ENCODE measurements at places on chromosomes 13 and 19. TPM values are rescaled to one million over a fixed set of nuclear protein-coding genes. Genes with fewer than 3 reads are reported as not detected.

The ZNF66 gene
- 13.5 TPM for total RNA-seq

The TPTE2 gene
- not detected for total RNA-seq

The C19orf85 gene
- not detected for total RNA-seq

The EFNA2 gene
- total RNA-seq = 1.0 TPM

The APOC4 gene
- not detected for total RNA-seq

The SUGP1 gene
- 40.8 TPM for total RNA-seq

The DHDH gene
- total RNA-seq = not detected

The COL5A3 gene
- total RNA-seq = not detected

The KLK13 gene
- total RNA-seq = not detected

The SLITRK1 gene
- not detected for total RNA-seq

- peak; percentile 56 for DNase-seq
- H3K27me3 ChIP-seq = no peaks in the 10 kb centered on the region
- no peak overlapping the region for H3K4me3 ChIP-seq
- H3K4me1 ChIP-seq = no peaks in the 10 kb centered on the region
- H3K27ac ChIP-seq = no peak overlapping the region
Measured at GRCh38 chr13:78247362-78247761, 328.7 kb upstream of the EDNRB start.

DNA sequence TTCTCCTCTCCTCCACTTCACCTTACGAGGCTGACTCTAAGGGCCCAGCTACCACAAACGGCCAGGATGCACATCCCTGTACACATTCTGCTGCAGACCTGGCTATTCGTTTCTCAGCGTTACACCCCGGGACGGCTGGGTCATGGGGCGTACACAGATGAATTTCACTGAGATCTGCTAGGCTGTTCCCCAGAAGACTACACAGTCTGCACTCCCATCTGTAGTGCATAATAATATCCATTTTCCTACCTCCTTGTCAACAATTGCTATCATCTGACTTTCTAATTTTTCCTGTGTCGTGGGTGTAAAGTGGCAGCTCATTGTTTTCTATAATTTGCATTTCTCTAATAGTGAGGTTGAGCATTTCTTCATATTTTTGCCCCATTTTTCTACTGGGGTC is 85.7 kb downstream of the TM9SF2 start:
- no peaks in the 10 kb centered on the region for H3K27me3 ChIP-seq
- DNase-seq = no peak
- H3K36me3 ChIP-seq = no peaks in the 10 kb centered on the region
- H3K27ac ChIP-seq = no peak overlapping the region
- peaks cover 2% of the 10 kb centered on the region for H3K4me1 ChIP-seq

- H3K4me1 ChIP-seq = no peaks in the 10 kb centered on the region
- no peak overlapping the region for H3K27ac ChIP-seq
- DNase-seq = no peak
Measured at GRCh38 chr13:112062072-112062567, 4.8 kb upstream of the SOX1 start.

- no peak overlapping the region for H3K4me3 ChIP-seq
- no peak overlapping the region for H3K27ac ChIP-seq
- no peaks in the 10 kb centered on the region for H3K4me1 ChIP-seq
Measured at GRCh38 chr13:91576590-91576989, 178.2 kb downstream of the GPC5 start.

- no peak overlapping the region for H3K27ac ChIP-seq
- no peaks in the 10 kb centered on the region for H3K27me3 ChIP-seq
- H3K4me3 ChIP-seq = no peak overlapping the region
- no peaks in the 10 kb centered on the region for H3K36me3 ChIP-seq
- no peaks in the 10 kb centered on the region for H3K4me1 ChIP-seq
- DNase-seq = no peak
Measured at GRCh38 chr19:46000491-46001246, 5.4 kb downstream of the CCDC61 start.

- no peaks in the 10 kb centered on the region for H3K27me3 ChIP-seq
- DNase-seq = no peak
- no peak overlapping the region for H3K27ac ChIP-seq
- H3K4me3 ChIP-seq = no peak overlapping the region
- H3K4me1 ChIP-seq = 0 out of 2 replicates have a peak, but pooled peaks cover 5% of the 10 kb centered on the region
- H3K36me3 ChIP-seq = no peaks in the 10 kb centered on the region
Measured at GRCh38 chr13:80550971-80551441, 210.1 kb upstream of the SPRY2 start.

GRCh38 chr19:35935911-35936737 is at the start of gene LRFN3:
LRFN3 (plus strand) TSS chr19:35936374; CDS start chr19:35939426, 3,052 bp downstream.
- peak; percentile 80 for DNase-seq
- no peak within 1 kb of the TSS for H3K27ac ChIP-seq
- no peaks in the 10 kb centered on the region for H3K27me3 ChIP-seq
- H3K4me3 ChIP-seq = peak within 1 kb of the TSS; percentile 61

DNA sequence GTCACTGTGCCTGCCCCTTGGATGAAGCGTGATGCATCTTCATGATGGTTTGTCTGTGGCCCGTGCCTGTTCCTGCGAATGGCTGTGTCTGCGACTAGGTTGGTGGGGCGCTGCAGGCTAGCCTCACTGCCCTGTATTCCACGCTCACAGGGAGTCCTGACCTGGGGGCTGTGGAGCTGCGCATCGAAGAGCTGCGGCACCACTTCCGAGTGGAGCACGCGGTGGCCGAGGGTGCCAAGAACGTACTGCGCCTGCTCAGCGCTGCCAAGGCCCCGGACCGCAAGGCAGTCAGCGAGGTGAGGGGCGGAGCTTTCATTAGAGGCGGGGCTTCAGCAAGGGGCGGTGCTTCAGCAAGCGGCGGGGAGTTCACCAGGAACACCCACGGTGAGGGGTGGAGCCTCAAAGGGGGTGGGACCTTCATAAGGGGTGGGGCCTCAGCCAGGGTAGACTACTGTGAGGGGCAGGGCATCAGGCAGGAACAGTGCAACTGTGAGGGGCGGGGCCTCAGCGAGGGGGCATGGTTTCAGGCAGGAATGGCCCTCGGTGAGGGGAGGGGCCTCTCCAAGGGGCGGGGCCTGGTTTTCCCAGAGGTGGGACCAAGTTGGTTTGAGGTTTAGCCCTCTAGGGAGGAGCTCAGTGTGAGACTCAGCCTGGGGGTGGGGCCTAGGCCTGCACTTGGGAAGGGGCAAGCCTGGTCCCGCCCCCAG is 17.2 kb downstream of the PKN1 start:
- H3K36me3 ChIP-seq = peaks cover 35% of the 10 kb centered on the region
- H3K27me3 ChIP-seq = no peaks in the 10 kb centered on the region
- H3K27ac ChIP-seq = no peak overlapping the region
- peak; percentile 86 for DNase-seq
- H3K4me1 ChIP-seq = no peaks in the 10 kb centered on the region

- no peaks in the 10 kb centered on the region for H3K27me3 ChIP-seq
- DNase-seq = no peak
- no peak overlapping the region for H3K27ac ChIP-seq
- H3K36me3 ChIP-seq = no peaks in the 10 kb centered on the region
- H3K4me1 ChIP-seq = no peaks in the 10 kb centered on the region
Measured at GRCh38 chr13:35347679-35348205, 128.7 kb downstream of the MAB21L1 start.

DNA sequence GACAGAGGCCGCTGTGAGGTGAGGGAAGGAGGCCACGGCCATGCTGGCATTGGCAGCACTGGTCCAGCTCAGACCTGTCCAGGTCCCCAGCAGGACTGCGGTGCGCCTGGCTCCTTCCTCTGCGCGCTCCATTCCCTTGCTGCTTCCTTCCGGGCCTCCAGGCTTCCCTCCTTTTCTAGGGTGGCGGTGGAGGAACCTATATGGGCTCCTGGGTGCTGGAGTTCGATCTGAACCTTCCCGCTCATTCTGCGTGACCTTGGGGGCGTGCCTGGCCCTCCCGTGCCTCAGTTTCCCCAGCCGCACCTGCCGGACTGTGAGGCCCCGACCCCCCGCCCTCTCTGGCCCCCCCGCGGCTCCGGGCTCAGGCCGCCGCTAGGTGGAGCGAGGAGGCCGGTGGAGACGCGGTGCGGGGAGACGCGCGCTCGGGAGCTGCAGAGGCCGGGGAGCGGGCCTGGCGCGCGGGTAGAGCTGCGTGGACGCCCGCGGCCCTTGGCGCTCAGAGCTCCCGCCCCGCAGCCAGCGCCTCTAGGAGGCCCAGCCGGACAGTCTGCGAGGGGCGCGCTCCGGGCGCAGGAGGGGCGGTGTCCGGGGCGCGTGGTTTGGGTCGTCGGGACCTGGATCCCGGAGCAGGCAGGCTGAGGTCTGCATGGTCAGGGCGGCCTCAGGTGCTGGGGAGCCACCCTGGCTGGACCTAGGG is 29.9 kb downstream of the EFNA2 start:
- H3K4me3 ChIP-seq = no peak overlapping the region
- no peaks in the 10 kb centered on the region for H3K36me3 ChIP-seq
- H3K27ac ChIP-seq = no peak overlapping the region
- no peak for DNase-seq
- H3K27me3 ChIP-seq = peaks cover 32% of the 10 kb centered on the region
- peaks cover 37% of the 10 kb centered on the region for H3K4me1 ChIP-seq

DNA sequence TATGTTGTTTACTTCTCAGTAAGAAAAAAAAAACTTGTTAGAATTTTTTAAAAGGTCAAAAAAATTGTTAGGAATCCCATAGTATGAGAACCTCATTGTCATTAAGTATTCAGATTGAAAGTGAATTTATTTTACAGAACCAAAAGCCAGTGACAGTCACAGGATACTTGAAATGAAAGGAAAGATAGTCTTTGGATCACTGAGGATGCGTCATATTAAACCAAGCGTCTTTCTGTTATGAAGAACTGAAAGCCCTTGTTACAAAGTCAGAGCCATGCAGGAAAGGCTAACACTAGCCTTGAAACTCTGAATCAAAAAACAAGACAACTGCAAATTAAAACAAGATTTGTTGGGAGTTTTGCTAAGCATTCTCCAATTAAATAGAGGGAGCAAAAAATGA is 1348.0 kb upstream of the SLC10A2 start:
- H3K36me3 ChIP-seq = no peaks in the 10 kb centered on the region
- H3K4me3 ChIP-seq = no peak overlapping the region
- no peaks in the 10 kb centered on the region for H3K4me1 ChIP-seq
- DNase-seq = no peak
- no peaks in the 10 kb centered on the region for H3K27me3 ChIP-seq

GRCh38 chr13:70390968-70391367 is 282.7 kb upstream of the KLHL1 start:
- H3K27me3 ChIP-seq = no peaks in the 10 kb centered on the region
- DNase-seq = no peak
- no peak overlapping the region for H3K27ac ChIP-seq
- H3K4me1 ChIP-seq = peaks cover 7% of the 10 kb centered on the region
- no peak overlapping the region for H3K4me3 ChIP-seq

DNA sequence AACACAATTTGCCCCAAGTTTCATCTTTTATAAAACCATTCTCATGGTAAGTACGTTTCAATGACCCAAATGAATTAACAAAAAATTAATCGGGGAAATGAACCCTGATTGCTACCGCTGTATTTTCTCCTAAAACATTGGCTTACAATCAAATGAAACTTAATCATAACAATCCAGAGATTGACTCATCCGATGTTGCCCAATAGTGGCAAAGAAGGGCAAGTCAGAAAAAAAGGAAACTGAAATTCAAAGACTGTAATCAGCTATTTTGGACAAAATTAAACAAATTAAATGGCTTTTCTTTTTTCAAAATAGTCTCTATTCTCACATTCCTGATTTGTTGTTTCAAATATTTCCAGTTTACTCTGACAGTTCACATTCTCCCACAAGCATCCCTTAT is 3.9 kb upstream of the ACOD1 start:
- H3K36me3 ChIP-seq = no peaks in the 10 kb centered on the region
- H3K4me3 ChIP-seq = no peak overlapping the region
- no peaks in the 10 kb centered on the region for H3K4me1 ChIP-seq
- H3K27me3 ChIP-seq = no peaks in the 10 kb centered on the region
- no peak for DNase-seq
- H3K27ac ChIP-seq = no peak overlapping the region

DNA sequence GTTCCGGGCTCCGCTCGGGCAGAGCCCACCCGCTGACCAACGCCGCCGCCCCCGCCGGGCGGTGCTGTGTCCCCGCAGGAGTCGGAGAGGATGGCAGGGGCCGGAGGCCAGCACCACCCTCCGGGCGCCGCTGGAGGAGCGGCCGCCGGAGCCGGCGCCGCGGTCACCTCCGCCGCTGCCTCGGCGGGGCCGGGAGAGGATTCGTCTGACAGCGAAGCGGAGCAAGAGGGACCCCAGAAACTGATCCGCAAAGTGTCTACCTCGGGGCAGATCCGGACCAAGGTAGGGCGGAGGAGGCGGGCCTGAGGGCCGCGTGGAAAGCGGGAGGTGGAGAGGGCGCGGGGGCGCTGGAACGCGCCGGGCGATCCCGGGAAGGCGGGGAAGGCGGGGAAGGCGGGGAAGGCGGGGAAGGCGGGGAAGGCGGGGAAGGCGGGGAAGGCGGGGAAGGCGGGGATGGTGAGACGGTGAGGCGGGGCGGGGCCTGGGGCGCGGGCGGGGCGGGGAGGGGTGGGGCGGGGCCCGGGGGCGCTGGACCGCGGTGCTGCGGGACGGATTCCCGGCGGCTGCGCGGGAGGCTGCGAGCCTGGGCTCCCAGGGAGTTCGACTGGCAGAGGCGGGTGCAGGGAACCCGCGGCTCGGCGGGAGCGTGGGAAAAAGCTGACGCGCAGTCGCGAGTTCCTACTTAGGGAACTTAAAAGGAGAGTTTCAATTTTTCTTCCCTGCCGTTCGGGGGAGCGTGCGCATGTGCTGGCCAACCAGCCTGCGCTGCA is 421 bp downstream of the DGKH start:
- H3K4me1 ChIP-seq = no peaks in the 10 kb centered on the region
- H3K27ac ChIP-seq = peak overlapping the region; percentile 49
- peak; percentile 85 for DNase-seq

- peaks cover 8% of the 10 kb centered on the region for H3K36me3 ChIP-seq
- no peaks in the 10 kb centered on the region for H3K4me1 ChIP-seq
- H3K27ac ChIP-seq = no peak overlapping the region
- no peaks in the 10 kb centered on the region for H3K27me3 ChIP-seq
- DNase-seq = no peak
- no peak overlapping the region for H3K4me3 ChIP-seq
Measured at GRCh38 chr19:35279374-35279773, 3.0 kb upstream of the HAMP start.

DNA sequence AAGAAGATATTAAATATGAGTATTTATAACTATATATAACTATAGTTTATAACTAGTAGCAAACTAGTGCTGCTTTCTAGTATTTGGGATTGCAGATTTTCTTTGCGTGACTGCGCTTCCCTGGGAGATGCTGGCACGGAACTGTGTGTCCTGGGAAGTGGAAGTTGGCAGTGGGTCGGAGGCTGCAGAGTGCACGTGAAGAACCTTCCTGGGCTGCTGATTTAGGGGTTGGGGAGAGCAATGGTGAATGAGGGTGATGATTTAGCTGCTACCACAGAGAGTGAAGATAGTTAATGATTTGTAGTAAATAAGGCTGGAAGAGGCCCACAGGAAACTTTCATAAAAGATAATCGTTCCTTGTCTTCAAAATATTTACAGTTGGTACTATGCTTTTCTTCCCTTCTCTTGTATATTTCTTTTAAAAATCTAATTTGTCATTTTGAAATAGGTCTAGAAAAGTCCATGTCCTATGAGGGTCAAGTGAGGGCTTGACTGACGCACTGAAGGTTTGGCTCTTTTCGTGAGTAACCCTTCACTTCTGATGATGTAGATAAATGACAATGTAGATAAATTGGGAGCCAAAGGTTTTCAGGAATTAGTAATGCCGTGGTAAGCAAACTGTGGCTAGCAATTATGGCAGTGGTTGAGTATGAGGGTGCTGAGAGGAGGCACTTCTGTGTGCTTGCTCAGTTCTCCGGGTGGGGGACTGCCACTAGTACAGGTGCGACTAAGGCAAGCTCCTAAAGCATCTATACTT is 3.0 kb upstream of the NAA16 start:
- no peak overlapping the region for H3K27ac ChIP-seq
- DNase-seq = no peak
- H3K27me3 ChIP-seq = no peaks in the 10 kb centered on the region
- H3K4me3 ChIP-seq = no peak overlapping the region

Measured in SJCRH30 (cell line).